Left cardiac atrium (tissue), 4 donors: ENCODE measurements at places on chromosomes 13 and 19. TPM values are rescaled to one million over a fixed set of nuclear protein-coding genes. Genes with fewer than 3 reads are reported as not detected.

DNA sequence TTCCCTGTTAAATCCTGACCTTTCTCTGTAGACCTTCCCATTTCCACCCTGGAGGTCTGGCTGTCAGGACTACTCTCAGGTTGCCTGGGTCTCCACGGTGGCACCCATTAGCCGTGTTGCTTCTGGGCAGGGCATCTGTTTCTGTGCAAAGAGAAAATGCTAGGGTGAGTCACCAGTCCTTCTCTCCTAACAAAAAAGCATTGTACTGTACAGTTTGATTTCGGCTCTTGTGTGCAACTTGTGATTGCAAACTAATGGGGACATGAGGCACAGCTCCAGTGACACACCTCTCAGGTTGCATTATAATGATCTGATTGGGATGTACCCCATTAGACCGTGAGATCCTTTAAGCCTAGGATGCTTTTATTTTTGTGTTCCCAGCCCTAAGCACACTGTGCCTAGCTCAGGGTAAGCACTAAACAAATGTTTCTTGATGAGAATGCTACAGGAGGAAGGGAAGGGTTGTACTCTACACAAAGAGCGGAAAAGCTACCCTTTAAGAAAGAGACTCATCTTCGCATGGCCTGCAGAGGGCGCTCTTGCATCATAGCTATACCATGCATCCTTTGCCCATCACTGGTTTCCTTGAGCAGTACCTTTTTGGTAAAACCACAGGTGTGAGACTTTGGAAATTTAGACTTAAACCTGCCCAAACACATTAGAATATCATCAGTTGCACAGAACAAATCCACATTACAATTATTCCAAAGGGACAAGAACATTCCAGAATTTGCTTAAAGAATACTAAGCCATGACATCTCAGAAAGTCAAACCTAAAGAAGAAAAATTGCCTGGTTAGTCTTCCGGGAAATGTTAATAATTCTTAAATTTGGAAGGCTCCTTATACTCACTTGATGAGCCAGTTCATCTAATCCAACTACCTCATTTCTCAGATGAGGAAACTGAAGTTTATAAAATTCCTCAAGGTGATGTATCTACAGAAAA, 20.3 kb upstream of the TRIM13 start:
- DNase-seq, result peak; percentile 72

GRCh38 chr13:28631801-28632200, 27.1 kb upstream of the POMP start:
- DNase-seq, result no peak

DNA sequence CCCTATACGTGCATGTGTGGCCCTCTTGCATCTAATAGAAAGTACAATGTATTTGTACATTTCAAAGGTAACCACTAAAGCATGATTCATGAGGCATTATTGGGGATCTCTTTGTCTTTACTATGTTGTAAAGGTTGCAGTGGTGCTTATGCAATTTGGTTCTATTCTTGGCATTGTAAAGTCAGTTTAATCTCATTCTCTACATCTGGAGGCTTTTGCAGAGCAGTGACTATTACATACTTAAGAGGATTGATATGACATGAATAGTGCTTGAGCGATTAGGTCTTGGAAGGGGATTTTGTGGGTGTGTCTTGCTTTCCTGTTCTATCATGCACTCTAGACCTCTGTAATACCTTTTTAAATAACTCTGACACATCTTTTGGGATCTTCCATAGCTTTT, 610.0 kb downstream of the EFNB2 start:
- DNase-seq, result no peak

DNA sequence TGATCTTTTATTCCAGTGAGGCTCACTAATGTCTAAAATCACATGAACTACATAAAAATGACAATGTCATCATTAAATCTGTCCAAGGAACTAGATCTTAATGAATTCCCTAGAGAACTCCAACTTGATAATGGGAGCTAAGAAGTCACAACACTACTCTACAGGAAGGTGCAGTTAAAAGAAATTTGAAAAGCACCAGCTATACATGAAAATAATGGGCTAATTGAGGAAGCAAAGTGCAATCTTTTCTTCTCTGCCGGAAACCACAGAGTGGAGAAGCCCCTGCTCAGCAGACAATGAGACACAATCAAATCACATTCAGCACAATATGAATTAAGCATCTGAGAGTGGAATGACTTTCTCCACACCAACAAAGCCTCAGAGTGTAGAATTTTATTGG, 261.7 kb downstream of the LHFPL6 start:
- no peak for DNase-seq

The CCDC169 gene
- 0.68 TPM for total RNA-seq

The KIR2DL4 gene
- not detected for total RNA-seq
